ENCODE measurements at places on chromosomes 12 and 14. TPM values are rescaled to one million over a fixed set of nuclear protein-coding genes. Genes with fewer than 3 reads are reported as not detected.

EMP1 gene
- 45.1 TPM for polyA plus RNA-seq

PCED1B gene
- 2.8 TPM for polyA plus RNA-seq

TTC6 gene
- not detected for polyA plus RNA-seq

RIPK3 gene
- polyA plus RNA-seq: 5.1 TPM

CCDC198 gene
- polyA plus RNA-seq: 114 TPM

GRCh38 chr14:90548455-90548854 lies 151.6 kb downstream of the CALM1 start:
- no peak for DNase-seq

- DNase-seq: peak; percentile 41
Observed at GRCh38 chr14:57732463-57733285, 133.2 kb downstream of the SLC35F4 start.

DNA sequence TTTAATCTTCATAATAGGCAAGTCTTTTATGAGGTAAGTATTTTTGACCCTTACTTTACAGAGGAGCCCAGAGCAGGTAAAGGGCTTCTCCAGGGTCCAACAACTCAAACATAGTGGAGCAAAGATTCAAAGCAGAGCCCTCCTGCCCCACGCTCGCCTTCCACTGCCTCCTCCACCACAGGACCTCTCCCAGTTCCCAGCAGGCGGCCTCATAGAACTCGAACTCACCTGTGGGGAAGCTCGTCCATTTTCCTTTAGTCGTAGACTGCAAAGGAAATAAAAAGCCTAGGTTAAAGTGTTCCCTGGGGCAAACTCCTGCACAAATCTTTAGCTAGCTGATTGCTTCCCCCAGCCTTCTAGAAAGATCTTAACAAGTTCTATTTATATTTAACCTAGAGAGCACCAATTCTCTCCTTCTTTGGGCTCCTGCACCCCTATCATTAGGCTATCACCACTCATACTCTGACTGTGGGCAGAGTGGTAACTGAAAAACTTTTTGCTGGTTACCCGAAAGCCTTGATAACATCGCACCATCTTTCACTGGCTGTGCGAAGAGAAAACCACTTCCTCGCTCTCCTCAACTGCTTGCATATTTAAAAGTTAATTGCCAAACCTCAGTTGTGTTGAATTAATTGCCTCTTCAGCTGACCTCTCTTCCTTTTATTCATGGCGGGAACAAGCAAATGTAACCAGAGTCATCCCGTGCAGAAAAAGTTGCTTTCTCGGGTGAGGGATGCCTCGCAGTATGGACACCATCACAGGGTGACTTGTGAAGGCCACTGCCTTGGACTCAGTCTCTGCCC lies 299.6 kb downstream of the DPF3 start:
- no peak for DNase-seq

- peak; percentile 94 for DNase-seq
Observed at GRCh38 chr14:76953311-76953945, 75.1 kb downstream of the IRF2BPL start.

GRCh38 chr12:96146747-96147146 lies 47.4 kb upstream of the ELK3 start:
- DNase-seq: no peak

DNA sequence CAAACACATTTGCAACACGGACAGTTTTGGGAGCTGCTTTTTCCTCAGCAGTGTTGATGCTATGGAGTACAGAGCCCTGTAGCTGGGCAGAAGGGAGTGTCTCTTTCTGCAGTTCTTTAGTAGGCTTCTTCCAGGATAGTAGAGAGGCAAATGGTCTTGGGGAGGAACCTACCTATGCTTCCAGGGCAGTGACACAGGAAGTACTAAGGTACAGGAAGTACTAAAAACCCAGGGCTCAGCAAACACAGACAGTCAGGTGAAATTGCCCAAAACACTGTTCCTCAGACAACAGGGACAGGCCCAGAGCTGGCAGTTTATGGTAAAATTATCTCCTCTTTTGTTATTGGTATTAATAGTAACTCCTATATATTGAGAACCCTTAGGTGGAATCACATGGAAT lies 217.6 kb downstream of the TTC8 start:
- DNase-seq: no peak

DNA sequence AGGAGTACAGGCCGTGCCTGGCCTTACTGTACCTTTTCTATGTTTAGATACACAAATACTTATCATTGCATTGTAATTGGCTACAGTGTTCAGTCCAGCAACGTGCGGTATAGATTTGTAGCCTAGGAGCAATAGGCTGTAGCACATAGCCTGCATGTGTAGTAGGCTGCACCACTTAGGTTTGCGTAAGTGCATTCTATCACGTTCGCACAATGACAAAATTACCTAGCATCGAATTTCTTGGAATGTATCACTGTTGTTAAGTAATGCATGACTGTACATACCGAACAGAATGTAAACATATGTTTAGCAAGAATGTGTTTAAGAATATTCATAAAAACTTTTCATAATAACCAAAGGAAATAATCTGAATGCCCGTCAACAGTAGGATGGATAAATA lies 31.9 kb downstream of the VRTN start:
- DNase-seq: no peak

- no peak for DNase-seq
Observed at GRCh38 chr12:57548488-57548887, 1.4 kb upstream of the KIF5A start.

DNA sequence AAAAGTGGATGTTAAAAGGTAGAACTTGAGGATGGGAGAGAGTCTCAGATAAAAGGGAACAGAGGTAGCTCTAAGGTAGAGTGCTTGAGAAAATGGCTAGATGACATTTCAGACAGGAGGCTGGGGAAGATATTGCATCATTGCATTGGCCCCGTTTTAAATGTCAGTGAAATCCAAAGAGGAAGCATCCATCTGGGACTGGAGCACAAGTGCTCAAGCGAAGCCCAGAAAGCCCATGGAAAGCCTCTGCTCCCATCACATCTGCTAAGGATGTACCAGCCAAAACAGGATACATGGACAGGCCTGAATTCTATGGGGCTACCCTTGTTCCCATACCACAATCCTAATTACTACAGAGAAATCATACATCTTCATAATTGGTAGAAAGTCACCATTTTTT lies 581.5 kb upstream of the TMEM132C start:
- DNase-seq: no peak

DNA sequence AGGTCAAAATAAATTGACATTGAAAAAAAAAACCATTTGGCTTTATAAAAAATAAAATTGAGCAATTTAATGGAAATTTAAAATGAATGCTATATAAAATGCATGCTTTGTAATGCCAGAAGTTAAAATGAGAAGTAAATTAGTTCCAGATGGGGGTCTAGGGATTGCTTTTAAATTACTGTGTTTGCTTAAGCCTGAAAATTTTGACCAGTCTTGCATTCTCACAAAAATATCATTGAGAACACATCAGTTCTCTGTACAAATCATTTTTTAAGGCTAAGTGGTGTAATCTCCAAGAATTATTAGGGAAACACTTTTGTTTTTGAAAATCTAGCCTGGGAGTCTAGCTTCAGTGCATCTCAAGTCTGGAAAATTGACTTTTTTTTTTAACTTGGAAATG lies 90.7 kb downstream of the RERG start:
- no peak for DNase-seq

DNA sequence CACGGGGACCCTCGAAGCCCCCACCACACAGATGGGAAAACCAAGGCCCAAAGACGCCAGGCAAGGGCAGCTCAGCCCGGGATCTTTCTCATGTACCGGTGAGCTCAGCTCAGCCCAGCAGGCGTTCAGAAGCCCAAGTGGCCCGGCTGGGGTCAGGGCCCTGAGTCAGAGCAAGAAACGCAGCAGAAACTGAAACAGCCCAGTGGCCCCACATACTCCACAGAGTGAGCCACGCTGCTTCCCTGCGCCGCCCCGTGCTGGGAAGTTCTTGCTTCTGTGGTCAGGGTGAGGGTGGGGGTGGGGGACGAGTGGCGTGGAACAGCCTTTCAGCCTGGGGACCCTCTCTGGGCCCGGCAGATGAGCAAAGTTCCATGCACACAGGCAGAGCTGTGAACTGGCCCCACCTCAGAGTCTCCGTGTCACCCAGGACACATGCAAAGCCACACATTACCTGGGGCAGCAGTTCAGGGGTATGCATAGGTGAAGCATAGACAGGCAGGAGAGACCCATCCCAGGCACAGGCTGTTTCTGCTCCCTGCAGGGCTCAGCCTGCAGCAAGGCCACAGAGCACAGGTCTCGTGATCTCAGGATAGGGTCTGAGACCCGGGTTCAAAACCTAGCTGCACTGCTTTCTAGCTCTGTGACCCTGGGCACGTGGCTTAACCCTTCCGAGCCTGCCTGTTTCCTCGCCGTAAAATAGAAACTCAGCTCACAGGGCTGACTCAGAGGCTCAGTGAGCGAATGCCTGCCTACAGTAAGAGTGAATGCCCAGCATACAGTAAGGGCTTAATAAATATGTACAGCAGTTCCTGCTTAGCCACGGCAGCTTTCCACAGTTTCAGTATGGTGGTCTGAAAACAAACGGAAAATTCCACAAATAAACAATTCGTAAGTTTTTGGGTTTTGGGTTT lies 21.6 kb downstream of the NCOR2 start:
- DNase-seq: no peak

DNA sequence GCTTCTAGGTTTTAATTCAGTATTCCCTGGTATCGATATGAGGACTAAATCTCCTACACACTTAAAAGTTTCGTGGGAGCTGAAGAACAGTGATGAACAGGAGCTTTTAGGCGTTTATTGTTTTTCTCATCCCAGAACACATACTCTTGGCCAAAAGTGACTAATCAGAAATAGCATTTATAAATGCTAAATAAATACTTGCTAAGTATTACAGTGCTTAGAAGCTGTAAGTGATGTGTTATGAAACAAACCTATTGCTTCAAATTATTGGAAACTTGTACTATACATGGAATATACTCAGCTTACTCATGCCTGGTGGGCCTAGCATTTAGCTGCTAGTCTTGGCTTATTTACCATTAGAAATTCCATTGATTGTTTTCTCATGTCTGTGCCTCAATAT lies 24.9 kb downstream of the FRS2 start:
- no peak for DNase-seq

- no peak for DNase-seq
Observed at GRCh38 chr14:54590481-54590880, 23.6 kb downstream of the SAMD4A start.

- no peak for DNase-seq
Observed at GRCh38 chr14:47009615-47010014, 358.0 kb upstream of the RPL10L start.

DNA sequence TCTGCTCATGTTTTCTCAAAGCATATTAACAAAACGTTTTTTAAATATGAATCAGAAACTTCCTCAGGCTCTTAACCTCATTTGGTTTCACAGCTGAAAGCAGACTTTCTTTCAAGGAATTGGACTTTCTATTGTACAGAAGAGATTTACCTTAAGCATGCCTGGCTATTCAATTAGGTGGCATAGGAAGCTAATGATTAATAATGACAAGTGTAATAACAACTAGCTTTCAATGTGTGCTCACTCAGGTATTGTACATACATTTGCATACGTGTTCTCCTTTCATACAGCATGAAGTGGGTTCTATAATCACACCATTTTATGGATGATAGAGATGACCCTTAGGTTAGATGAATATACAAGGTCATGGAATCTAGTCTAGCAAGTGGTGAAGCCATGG lies 115.7 kb downstream of the ANO6 start:
- DNase-seq: no peak

DNA sequence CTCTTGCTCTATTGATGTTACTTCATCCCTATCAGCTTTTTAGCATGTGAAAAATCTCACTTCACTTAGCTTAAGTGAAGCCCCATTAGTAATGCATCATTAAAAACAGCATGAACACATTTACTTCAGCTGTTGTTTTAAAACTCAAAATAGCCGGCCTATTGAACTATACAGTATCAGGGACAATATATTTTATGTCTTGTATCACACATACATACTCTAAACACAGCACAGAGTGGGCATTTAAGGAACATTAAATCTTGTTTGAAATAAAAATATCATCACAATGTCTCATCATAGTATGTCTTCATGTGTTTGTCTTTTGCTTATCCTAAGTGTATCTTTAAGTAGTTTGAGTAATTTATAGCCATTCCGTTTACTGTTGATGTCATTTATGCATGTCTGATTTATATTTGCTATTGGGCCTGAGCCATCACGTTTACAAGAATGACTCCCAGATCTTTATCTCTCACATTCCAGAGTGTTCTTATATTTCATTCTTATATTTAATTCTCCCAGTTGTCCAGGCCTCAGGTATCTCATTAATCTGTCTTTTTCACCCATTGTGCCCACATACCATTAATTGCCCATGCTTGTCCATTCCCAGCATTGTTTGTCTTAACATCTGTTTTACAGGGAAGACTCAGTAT lies 57.5 kb downstream of the ARHGAP5 start:
- DNase-seq: no peak

DNA sequence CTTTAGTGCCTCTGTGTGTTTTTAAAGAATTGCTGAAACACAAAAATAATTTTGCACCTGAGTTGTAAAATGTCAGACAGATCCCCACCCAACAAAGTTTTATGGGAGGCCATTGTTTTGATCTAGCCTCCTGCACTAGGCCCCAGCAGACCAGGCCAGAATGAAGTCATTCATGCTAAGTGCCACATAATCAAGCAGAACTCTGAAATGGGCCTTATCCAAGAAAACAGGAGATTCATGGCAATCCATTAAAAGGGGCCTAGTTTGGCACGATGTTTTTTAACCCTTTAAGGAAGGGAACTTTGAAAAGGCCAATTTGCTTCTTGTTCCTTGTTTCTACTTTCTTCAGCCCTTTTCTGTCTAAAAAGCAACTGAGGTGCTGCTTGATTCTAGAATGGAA lies 260.9 kb downstream of the ITPR2 start:
- no peak for DNase-seq

GRCh38 chr14:52266782-52267181 lies 716 bp upstream of the PTGDR start:
- no peak for DNase-seq

DNA sequence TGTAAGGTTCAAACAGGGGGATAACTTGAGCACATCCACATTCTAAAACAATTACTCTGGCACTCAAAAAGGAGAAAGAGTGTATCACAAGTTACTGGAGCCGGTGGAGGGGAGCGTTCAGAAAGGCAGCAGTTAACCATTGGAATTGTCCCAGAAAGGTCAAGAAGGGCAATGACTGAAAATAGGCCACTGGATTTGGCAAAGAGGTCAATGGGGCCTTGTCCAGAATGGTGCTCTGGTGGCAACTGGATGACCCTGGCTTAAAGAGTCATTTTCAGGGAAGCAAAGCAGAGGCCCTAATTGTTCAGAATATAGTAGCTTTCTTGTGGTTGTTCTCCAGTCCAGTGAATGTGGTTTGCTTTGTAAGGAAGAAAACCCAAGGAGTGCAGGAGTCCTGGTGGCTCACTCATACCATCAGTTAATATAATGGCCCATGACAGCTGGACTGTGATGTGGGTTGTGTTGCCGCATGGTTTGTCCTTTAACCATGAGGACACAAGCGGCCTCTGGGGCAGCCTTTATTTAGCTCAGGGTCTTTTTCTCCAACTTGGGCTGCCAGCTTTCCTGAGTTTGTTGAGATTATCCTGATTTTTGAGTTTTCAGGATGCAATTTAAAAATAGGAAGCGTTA lies 142.8 kb upstream of the PELI2 start:
- peak; percentile 69 for DNase-seq

- DNase-seq: no peak
Observed at GRCh38 chr14:94388384-94389103, at the start of gene SERPINA1. Gene SERPINA1, minus strand, starts transcription at chr14:94388602. Its CDS starts 5,365 bp downstream, at chr14:94383237.

- DNase-seq: no peak
Observed at GRCh38 chr14:71245659-71246361, 338.6 kb downstream of the PCNX1 start.

Data from kidney (tissue), 22 donors.